ENCODE measurements at places on chromosomes 1 and 21.

DNA sequence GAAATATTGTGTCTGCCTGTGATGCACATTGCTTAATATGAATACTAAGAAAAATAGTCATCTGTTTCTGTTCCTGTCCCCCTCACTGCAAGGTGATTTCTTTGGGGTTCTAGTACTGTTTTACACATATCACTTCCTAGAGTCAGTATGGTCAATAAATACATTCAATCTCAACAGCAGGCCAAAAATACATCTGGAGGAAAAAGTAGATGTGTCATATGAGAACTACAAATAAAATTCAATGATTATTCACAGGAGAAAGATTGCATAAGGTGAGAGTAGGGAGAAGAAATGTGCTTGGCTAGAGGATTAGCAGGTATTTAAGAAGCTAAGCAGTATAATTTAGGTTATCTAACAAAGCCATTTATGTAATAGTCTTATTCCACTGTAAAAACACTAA is 45.3 kb upstream of the SAMSN1 start:
- DNase-seq, result no peak

DNA sequence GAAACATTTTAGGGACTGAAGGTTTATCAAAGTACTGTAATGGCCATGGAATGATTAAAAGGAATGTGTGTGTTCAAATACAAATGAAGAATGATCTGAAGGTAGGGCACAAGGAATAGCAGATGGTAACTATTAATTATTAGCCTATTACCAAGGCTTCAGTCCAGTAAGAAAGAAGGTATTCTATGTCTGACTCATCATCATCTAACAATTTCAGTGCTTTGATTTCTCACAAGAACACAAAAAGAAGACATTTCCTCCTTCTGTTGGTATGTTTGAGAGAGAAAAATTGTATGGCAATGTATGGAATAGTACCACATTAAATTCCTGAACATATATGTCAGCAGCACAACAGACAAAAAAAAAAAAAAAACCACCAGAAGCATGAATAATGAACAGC is 57.5 kb downstream of the TYW3 start:
- no peak for DNase-seq

- DNase-seq, result no peak
Measured at GRCh38 chr1:201268604-201269151, 14.6 kb upstream of the PKP1 start.

GRCh38 chr1:213083112-213083445 is 32.0 kb downstream of the RPS6KC1 start:
- no peak for DNase-seq

DNA sequence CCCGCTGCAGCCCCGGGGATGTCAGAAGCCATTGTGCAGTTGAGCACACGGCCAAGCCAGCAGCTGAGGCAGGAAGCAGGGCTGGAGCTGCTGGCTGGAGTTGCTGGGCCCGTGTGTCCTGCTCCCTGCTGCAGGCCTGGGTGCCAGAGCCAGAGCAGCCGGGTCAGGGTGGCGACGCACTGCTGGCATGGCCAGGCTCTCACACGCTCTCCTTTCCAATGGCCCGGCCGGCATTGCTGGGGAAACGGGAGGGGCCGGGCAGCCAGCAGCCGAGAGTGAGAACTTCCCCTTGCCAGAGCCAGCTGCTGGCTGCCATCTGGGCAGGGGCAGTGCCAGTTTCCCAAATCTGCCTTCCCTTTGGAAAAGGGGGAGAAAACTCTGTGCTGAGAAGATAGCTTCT is 82.4 kb upstream of the PROX1 start:
- no peak for DNase-seq

DNA sequence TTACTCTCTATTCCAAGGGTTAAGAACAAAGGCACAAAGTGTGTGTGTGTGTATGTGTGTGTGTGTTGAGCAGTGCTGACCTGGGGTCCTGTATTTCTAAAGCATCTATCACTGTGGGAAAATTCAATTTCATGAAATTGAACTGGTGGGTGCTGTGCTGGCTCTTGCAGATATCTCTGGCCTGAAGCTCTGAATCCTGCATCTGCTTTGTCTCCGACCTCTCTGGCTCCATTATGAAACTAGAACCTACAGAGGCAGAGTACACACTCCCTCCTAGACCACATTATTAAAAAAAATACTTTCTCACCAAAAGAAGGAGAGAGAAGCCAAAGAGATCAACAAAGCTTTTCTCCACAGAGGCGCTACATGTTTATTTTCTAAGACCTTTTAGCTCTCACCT is 88.4 kb upstream of the PDE4B start:
- DNase-seq, result no peak

DNA sequence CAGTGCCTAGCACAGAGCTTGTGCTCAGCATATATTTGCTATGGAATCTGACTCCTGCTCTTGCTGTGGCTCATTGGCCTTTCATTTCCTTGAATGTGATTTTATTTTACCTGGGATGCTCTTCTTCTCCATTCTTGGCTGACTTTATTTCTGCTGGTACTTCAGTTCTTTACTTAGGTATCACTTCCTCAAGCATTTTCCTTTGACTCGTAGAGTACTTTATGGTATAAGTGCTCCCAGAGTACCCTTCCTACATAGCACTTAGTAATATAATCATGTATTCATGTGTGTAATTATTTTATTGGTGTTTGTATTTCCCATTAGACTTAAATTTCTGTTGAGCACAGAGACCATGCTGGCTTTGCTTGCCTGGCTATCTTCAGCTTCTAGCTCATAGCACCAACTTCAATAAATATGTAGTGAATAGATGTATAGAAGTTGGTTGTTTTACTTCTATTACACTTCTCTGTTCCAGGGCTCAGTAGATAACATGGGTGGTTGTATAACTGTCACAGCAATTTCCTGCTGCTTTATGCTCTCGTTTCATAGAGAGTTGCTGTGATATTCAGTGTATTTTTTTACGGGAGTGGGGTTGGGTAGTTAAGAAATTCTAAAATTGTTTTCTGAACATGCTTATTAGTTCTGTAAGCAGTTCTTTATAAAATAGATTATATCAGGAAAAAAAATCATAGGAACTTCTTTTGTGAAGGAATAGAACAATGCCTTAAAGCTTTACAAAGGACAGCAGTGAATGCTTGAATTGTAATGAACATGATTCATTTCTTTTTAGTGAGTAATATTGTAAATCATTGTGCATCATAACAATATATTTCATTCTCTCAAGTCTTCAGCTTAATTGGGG is 112.2 kb downstream of the NEK7 start:
- DNase-seq, result no peak

GRCh38 chr1:205286335-205286950 is 35.1 kb downstream of the NUAK2 start:
- no peak for DNase-seq

- DNase-seq, result no peak
Measured at GRCh38 chr1:64043288-64043687, 160.1 kb upstream of the UBE2U start.

DNA sequence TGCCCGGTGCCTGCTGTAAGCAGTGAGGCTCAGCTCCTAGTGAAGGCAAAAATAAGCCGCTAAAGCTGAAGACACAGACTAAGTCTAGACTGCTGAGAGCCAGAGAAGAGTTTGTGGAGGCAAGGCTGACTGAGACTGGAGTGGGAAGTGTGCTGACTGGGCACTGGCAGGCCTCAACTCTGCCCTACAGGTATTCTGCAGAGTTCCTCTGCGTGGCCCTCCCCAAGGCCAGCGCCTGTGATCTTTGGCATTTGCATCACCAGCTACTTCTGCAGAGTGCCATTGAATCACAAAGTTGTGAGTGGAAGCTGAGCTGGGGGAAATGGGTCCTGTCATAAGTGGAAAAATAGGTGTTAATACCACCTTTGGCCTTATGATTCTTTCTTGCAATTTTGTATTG is 905.7 kb downstream of the PLA2G4A start:
- no peak for DNase-seq

DNA sequence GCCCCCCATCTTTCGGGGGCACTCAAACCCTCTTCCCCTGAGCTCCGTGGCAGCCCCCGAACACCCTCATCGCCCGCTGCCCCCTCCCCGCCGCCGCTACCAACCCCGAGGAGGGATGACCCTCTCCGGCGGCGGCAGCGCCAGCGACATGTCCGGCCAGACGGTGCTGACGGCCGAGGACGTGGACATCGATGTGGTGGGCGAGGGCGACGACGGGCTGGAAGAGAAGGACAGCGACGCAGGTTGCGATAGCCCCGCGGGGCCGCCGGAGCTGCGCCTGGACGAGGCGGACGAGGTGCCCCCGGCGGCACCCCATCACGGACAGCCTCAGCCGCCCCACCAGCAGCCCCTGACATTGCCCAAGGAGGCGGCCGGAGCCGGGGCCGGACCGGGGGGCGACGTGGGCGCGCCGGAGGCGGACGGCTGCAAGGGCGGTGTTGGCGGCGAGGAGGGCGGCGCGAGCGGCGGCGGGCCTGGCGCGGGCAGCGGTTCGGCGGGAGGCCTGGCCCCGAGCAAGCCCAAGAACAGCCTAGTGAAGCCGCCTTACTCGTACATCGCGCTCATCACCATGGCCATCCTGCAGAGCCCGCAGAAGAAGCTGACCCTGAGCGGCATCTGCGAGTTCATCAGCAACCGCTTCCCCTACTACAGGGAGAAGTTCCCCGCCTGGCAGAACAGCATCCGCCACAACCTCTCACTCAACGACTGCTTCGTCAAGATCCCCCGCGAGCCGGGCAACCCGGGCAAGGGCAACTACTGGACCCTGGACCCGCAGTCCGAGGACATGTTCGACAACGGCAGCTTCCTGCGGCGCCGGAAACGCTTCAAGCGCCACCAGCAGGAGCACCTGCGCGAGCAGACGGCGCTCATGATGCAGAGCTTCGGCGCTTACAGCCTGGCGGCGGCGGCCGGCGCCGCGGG is 837 bp downstream of the FOXD3 start:
- peak; percentile 5 for DNase-seq

GRCh38 chr1:74729741-74730478 is 2.9 kb downstream of the CRYZ start:
- DNase-seq, result no peak

GRCh38 chr1:199959775-199960110 is 67.8 kb upstream of the NR5A2 start:
- DNase-seq, result no peak

GRCh38 chr1:225987491-225988316 is 11.4 kb downstream of the SDE2 start:
- DNase-seq, result no peak

GRCh38 chr1:52007215-52008002 is 16.9 kb upstream of the RAB3B start:
- no peak for DNase-seq

- DNase-seq, result no peak
Measured at GRCh38 chr1:147336291-147336690, 93.8 kb downstream of the CHD1L start.

DNA sequence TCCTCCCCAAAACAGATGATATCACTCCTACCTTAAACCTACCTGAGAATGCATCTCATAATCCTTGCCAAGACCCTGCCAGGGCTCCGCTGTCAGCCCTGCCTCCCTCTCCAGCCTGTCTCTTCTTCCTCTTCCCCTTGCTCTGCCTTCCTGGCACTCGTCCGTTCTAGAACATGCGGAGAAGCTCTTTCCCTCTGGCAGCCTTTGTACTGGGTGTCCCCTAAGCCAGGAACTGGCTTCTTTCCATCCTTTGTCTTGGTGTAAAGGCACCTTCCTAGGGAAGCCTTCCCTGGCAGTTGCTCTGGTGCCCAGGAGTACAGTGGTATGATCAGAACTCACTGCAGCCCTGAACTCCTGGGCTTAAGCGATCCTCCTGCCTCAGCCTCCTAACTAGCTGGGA is 36.1 kb downstream of the CTNNBIP1 start:
- DNase-seq, result no peak

DNA sequence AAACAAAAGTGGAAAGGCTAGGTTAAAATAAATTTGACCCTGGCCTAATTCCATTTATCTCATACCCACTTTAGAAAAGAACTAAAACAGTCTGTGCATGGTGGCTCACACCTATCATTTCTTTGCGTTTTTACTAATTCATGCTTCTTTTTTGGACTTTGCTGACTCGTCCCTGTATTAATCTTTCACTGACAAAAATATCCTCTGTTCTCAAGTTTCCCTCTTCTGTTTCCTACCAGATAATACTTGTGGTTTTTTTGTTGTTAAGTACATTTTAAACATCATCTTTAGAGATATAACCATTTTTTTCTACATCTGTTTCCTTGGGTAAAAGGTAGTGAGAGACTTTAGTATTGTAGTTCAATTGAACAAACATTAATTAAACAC is 11.5 kb downstream of the CNST start:
- DNase-seq, result no peak

- DNase-seq, result no peak
Measured at GRCh38 chr21:28282833-28283232, 709.8 kb downstream of the LTN1 start.

- DNase-seq, result no peak
Measured at GRCh38 chr1:43035821-43036741, 77.4 kb upstream of the SLC2A1 start.

DNA sequence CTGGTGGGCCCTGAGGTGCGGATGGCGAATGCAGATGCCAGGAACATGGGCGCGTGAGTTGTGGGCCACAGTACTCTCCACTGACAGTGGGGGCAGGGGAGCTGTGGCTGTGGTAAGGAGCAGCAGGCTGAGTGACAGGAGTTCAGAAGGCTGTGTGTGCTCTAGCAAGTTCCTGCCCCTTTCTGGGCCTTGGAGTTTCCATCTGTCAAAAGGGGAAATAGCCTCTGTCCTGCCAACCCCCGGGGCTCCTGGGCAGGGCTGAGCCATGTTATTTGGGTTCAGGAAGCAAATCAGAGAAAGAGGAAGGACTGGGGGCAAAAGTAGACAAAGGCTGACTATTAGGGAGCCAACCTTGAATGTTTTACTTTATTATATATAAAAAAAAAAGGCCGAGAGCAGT is 19.5 kb upstream of the MFN2 start:
- no peak for DNase-seq

DNA sequence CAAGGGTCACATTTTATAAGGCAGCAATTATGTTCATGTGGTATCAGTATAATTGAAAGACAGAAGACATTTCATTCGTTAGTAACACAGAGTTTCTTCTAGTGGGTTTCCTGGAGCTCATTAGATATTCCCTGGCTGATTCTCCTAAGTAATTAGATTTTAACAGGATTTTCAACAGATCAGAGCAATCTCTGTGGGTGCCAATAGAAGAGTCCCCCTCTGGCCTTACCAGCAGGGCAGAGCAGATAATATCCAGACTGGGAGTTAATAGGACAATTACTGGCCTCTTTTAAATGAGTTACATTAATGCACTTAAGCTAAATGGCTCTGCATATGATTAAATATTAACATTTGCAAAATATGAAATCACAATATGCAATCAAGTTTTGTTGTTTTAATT is 74.2 kb upstream of the FOXD3 start:
- no peak for DNase-seq

GRCh38 chr1:217437376-217437775 is 193.5 kb downstream of the GPATCH2 start:
- no peak for DNase-seq
